ENCODE measurements at places on chromosomes 11 and 22.

DNA sequence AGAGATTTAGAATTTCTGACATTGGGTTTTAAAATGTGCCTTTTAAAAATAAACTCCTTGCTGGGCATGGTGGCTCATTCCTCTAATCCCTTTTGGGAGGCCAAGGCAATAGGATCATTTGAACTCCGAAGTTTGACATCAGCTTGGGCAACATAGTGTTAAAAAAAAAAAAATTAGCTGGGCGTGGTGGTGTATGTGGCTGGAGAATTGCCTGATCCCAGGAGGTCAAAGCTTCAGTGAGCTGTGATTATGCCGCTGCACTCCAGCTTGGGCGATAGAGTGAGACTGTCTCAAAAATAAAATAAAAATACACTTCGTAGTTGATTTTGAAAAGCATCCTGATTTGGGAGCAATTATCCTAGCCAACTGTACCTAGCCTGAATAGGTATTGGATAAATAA lies 3.4 kb upstream of the APLP2 start:
- DNase-seq = no peak

DNA sequence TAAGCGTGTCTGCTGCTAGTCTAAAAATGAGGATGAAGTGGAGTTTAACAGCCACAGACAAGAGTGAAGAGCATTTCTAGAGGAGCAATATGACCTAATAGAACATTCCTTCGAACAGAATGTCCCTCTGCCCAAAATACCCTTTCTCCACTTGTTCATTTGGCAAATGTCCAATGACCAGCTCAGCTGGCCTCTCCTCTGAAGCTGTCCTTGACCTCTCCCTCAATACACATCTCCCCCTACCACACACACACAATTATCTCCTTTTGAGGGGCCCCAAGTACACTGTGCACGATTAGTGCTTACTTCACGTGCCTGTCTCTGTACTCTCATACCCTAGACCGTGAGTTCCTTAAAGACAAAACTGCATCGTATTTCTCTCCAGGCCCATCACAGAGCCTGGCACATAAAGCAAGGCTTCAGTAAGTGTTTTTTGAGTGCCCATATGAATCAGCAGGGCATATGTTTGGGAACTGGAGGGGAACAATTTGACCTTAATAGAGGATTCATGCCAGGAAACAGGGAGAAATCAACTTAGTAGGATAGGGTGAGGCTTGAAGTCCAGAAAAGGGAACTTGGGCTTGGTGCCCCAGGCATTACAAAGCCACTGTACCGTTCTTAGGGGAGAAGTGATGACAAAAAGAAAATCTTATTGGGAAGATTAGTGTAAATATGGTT lies 18.1 kb upstream of the NCAM1 start:
- DNase-seq = no peak

DNA sequence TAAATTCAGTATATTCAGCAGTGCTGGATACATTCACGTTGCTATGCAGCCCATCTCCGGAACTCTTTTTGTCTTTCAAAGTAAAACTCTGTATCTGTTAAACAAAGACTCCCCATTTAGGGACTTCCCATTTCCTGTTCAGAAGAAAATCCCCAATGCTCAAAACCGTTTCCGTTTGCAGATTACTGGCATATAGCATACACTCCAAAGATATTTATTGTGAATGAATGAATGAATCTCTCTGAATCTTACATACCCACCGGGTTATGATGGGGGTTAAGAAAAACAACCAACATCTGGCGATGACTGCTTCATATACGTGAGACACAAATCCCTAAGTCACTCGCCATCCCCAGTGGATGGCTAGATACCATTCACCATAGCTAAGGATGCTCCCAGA lies 1.6 kb downstream of the THY1 start:
- DNase-seq = no peak

DNA sequence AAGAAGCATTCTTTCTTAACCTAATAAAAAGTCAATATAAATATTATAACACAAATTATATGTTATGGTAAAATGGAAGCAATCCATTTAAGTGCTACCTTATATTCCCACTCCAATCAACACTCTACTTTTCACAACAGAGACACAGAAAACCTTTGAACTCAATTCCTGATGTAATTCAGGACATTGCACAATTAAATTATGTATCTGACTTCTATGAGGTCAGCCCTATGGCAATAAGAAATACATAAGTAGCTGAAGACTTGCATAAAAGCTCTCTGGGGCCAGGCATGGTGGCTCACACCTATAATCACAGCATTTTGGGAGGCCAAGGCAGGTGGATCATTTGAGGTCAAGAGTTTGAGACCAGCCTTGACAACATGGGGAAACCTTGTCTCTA lies 6.8 kb downstream of the OR4D10 start:
- DNase-seq = no peak
